ENCODE measurements at places on chromosomes 6 and 20.

DNA sequence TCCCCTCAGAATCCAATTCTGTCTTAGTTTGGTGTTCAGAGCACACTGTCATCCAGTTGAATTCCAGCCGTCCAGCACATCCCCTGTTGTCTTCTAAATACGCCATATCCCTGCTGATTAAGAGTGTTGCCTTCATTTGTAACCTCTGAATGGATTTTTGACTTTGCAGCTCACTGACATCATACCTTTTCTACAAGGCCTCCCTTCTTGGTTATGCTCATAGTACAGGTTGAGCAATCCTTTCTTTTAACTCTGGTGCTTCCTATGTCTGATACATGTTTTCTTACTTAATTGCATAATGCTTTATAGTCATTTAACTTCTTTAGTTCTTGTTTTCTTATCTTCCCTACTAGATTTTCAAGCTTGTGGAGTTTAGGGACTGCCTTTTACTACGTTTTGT is 36.4 kb downstream of the XRN2 start:
- DNase-seq: no peak

- no peak for DNase-seq
Observed at GRCh38 chr6:83047065-83047754, 18.4 kb downstream of the UBE3D start.

GRCh38 chr6:143535189-143535614 is 23.7 kb upstream of the FUCA2 start:
- DNase-seq: no peak

GRCh38 chr6:127570739-127571389 is 6.1 kb upstream of the C6orf58 start:
- no peak for DNase-seq

DNA sequence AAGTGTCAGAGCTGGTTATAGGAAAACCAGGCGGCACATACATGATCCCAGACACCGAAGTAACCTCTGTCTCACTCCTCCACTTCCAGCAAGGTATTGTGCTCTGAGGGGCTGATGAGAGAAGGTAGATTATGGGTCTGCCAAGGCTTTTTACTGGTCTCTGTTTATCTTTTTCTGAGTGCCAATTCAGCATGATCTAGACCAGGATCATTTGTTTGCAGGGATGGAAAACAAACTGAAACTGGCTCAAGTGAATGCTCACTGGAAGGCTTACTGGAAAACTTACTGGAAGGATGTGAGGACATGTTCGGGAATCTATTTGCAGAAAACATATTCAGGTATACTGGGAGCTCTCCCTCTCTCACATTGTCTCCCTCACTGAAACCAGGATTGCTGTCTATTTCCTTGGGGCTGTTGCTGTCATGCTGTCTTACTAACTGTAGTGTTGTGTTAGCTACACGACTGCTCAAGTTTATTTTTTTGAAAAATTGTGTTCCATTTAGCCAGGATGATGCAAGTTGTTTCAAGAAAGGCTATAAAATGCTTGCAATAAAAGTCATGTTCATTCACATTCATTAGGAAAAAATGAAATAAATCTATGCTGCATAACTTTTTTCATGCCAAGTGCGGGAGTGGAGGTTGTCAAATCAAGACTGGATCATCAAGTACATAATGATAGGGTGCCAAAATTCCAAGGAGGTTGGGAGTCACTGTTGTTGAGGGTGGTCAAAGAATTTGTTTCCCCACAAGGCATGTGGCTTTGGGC is 37.0 kb downstream of the KLHL31 start:
- DNase-seq: no peak

DNA sequence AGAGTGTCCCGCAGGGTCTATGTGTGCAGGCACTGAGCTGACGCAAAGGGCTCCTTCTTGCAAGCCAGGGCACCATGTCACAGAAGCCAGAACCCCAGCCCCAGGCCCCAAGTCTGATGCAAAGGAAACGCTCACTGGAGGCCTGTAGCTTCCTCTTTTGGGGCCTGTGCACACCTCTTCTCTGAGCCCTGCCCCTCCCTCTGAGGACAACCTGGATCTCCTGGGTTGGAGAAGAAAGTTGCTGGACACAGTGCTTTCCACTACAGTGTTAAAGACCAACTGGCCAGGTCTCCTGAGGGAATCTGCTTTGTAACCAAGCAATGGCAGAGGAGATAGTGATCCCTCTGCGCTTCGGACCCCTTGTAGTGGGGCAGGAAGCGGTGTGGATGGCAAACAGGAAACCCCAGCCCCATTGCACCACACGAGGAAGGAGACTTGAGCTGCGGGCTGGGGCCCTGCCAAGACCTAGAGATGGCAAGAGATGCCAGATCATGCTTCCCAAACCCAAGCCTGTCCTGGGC is 90.0 kb downstream of the PRND start:
- DNase-seq: no peak

DNA sequence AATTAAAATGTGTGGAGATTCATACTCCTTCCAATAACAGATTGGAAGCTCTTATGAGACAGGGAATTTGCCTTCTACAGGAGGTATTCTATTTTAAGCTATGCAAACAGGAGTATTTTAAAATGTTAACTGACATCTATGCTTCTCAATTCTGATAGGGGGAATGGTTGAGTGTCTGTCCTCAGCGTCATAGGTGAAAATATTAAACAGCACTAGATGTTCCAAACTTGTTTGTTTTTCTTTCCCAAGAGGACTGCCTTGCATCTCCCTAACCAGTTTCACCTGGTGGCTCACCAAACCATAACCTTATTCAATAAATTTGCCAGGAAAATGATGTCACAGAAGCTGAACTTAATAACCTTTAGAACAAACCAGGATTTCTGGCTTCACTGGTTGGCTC is 24.6 kb upstream of the ARG1 start:
- no peak for DNase-seq

DNA sequence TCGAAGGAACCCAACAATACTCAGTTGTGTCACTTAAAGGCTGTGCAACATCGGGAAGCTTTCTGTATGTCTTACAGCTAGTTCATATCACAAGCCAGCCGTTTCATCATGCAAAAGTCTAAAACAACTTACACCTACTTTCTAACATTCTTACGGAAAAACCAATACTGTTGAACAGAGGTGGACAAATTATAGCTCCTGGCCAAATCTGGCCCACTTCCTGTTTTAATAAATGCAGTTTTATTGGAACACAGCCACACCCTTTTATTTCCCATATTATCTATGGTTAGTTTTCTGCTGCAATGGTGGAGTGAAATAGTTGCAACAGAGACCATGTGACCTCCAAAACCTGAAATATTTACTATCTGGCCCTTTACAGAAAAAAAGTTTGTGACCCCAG is 46.6 kb downstream of the MYB start:
- no peak for DNase-seq

GRCh38 chr6:142805042-142805441 is 139.9 kb downstream of the HIVEP2 start:
- no peak for DNase-seq

DNA sequence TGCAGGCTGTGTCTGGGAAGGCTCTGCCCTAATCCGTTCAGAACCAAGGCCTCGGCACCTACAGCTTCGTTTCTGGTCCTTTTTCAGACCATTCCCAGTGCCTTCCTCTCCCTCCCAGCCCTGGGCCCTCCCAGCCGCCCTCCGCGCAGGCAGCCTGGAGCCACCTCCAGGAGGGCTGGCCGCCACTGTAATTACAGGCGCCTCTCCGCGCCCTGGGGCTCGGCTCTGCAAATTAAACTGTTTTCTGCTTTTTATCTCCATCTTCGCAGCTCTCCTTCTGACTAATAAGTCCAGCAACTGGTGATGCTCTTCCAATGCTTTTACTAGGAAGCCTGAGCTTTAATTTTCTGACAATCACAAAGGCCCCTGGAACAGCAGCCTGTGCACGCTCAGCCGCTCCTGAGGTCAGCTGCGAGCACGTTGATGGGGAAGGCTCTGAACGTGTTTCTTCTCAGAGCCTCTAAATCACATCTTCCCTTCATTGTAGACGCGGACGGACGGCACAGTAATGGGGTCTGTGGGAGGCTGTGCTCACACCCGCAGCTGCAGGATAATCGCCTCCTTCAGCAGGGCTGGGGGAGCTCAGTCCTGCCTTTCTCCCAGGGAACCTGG is 194.6 kb downstream of the DLL1 start:
- peak; percentile 9 for DNase-seq

- DNase-seq: no peak
Observed at GRCh38 chr6:124577734-124578281, 384.4 kb upstream of the RNF217 start.

DNA sequence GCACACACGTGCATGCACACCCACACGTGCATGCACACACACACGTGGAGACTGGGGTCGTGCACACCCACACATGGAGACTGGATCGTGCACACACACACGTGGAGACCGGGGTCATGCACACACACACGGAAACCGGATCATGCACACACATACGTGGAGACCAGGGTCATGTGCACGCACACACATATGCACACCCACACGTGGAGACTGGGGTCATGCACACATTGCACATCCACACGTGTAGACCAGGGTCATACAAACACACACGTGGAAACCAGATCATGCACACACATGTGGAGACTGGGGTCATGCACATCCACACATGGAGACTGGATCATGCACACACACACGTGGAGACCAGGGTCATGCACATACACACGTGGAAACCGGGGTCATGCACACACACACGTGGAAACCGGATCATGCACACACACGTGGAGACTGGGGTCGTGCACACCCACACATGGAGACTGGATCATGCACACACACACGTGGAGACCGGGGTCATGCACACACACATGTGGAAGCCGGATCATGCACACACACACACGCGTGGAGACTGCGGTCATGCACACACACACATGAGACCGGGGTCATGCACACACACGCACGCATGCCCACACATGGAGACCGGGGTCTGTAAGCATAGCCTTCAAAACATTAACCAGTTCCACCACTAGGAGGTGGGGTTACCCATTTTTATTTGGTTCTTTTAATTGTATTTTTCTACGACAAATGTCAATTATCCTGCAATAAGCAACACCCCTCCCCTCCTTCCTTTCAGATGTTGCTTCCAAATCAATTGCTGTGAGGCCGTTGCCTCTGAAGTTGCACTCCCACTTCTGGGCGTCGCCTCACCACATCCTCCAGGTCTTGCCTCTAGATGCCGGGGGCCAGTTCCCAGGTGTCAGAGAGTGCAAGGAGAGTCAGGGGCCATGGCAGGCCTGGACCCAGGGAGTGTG is 95.8 kb downstream of the TMEM242 start:
- DNase-seq: no peak

DNA sequence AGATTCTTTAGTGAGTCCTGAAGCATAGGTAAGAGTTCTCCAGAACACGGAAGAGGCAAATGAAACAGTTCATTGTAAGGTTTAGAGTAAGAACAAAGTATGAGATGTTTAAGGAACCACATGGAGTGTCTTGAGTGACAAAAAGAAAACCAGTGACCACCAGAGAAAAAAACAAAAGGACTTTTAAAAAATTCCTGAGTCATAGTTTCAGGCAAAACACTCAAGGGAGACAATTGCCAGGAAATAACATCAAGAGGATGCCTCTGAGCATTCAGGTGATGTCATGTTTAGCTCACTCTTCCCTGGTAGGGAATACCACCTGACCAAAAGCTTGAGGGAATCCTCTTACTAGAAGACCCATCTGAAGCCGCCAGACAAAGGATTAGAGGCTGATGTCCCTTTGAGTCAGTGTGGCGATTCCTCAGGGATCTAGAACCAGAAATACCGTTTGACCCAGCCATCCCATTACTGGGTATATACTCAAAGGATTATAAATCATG is 110.3 kb downstream of the COL19A1 start:
- no peak for DNase-seq

DNA sequence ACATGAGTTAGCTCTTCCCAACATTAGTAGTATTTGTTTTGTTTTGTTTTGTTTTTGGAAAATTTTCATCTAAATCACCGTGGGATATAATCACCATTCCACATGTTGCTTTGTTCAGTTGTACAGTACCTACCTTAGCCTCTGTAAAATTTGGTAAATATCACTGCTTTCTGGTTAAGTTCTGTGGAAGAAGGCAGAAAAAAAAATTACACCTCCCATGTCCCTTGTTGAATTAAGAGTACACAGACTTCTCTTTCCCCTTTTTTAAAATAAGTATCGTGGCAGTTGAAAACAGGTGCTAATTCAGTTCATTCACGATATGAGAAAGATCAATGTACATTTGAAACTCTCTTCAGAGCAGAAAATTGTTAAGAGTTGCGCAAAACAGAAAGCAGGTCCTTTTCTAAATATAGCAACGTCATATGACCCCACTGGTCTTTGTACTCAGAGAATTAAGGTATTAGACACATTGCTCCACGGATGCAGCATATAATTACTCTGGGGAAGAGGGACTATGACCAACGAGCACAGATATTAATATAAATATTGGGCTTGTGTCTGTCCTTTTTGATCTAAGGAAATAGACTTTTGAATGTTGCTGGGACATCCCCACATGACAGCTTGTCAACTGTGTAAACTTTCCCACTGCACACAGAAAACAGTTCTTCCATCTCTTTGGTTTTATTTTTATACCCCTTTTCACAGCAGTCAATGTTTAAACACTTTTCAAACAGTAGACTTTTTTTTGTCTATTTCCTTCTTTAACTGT is 58.6 kb upstream of the ZNF217 start:
- DNase-seq: no peak

DNA sequence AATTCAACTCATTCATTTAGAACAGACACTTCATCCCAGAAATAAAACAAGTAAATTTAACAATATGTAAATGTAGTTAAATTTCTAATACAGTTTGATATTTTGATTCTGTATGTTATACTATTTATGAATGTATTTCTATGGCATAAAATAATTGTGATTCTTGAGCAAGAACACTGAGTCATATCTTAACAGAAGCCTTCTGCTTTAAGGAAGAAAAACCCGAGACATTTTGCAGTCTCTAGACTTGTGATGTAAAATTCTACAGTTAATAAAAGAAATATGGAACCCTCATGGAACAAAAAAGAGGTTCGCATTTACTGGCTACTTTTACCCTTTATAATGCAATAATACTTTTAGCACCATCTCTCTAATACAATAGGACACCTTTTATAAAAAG is 47.9 kb upstream of the SCML4 start:
- no peak for DNase-seq

GRCh38 chr6:39416026-39416425 is 93.5 kb upstream of the KCNK16 start:
- DNase-seq: no peak

DNA sequence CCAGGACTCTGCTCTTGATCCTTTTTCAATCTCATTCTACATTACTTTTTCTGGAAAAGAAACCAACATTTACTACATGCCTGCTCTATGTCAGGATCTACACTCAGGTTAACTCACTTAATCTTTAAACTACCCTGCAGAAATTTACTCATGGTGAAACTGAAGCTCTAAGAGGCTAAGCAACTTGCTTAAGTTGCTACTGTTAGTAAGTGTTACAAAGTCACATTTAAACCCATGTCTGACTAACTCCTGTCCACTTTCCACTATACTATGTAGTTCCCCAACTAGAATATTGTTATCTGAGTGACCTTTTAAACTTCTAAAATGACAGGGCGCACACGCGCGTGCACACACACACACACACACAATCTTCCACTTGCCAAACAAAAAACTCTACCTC is 5.0 kb downstream of the CEP162 start:
- no peak for DNase-seq

DNA sequence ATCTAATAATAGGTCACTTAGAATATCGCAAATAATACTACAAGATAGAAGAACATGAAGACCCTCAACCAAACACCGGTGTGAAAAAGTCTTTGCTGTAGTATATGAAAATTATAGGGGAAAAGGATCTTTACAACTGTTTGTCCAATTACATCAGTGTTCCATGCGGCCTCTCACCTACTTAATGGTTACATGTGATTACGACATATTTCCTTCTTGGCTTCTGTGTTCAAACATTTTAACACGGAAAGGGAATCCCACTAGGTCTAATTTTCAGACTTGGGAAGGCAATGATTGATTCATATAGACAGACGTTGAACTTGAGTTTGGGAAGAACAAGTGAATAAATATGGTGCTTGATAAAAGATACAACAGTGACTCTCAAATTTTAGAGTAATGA is 273.4 kb downstream of the KIF16B start:
- DNase-seq: no peak
